ENCODE measurements at places on chromosomes 1 and 21. TPM values are rescaled to one million over a fixed set of nuclear protein-coding genes. Genes with fewer than 3 reads are reported as not detected.
A peak's percentile ranks its signal among the peaks of the same experiment; 100 is the strongest.

The CFAP107 gene
- not detected for total RNA-seq

GRCh38 chr1:12712076-12712475 is 3.8 kb upstream of the AADACL3 start:
- no peaks in the 10 kb centered on the region for H3K36me3 ChIP-seq
- H3K27ac ChIP-seq, result no peak overlapping the region
- peaks cover 2% of the 10 kb centered on the region for H3K4me1 ChIP-seq

DNA sequence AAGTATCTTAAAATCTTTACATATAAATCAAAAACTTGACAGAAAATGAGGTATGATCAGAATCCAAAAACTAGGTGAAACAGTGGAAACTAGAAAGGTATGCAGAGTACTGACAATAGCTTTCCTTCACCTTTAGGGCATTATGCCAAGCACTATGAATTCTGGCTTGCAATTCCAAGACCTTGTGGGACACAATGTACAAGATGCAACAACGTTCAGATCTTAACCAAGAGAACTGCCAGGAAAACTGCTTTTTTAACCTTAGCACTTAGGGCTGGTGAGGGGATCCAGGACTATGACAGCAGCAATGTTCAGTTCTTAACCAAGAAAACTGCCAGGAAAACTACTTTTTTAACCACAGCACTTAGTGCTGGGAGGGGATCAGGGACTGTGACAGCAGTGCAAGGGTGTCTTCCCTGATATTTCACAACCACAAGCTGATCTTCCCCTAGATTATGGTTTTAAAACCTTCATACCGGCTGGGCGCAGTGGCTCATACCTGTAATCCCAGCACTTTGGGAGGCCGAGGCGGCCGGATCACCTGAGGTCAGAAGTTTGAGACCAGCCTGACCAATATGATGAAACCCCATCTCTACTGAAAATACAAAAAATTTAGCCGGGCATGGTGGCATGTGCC is 22.3 kb downstream of the FOXJ3 start:
- H3K27ac ChIP-seq, result no peak overlapping the region
- H3K4me3 ChIP-seq, result no peak overlapping the region
- H3K27me3 ChIP-seq, result no peaks in the 10 kb centered on the region
- no peak for DNase-seq
- H3K36me3 ChIP-seq, result no peaks in the 10 kb centered on the region

The SPRR1A gene
- not detected for total RNA-seq

GRCh38 chr1:67969446-67969845 is 81.0 kb downstream of the DIRAS3 start:
- H3K4me3 ChIP-seq, result no peak overlapping the region
- no peak overlapping the region for H3K27ac ChIP-seq
- no peaks in the 10 kb centered on the region for H3K36me3 ChIP-seq

The KCNJ10 gene
- not detected for total RNA-seq

- DNase-seq, result no peak
- H3K27ac ChIP-seq, result no peak overlapping the region
- peaks cover 12% of the 10 kb centered on the region for H3K4me1 ChIP-seq
- H3K4me3 ChIP-seq, result no peak overlapping the region
- H3K36me3 ChIP-seq, result no peaks in the 10 kb centered on the region
Measured at GRCh38 chr1:33903210-33903589, 39.3 kb downstream of the HMGB4 start.

- H3K27me3 ChIP-seq, result no peaks in the 10 kb centered on the region
- no peak overlapping the region for H3K4me3 ChIP-seq
- H3K27ac ChIP-seq, result no peak overlapping the region
Measured at GRCh38 chr1:41927118-41927517, 8.4 kb upstream of the HIVEP3 start.

DNA sequence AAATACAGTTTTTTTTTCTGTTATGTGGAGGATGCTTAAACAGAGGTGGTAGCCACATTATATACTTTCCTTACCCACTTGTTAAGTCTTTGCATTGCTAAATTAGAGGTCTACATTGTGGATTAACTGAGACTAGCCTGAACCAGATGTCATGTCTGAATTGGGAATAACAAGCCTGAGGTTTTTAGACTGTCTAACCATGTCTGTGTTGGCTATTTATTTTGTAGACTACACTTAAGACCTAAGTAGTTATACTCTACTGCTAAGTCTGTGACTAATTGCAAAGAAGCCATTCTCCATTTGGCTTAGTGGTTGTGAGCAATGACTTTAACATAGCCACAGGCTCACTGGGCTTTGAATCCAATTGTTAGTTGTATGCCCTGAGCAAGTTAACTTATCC is 45.4 kb downstream of the CDC14A start:
- no peak for DNase-seq
- peaks cover 4% of the 10 kb centered on the region for H3K36me3 ChIP-seq
- no peak overlapping the region for H3K4me3 ChIP-seq
- no peaks in the 10 kb centered on the region for H3K27me3 ChIP-seq
- H3K4me1 ChIP-seq, result peaks cover 9% of the 10 kb centered on the region

DNA sequence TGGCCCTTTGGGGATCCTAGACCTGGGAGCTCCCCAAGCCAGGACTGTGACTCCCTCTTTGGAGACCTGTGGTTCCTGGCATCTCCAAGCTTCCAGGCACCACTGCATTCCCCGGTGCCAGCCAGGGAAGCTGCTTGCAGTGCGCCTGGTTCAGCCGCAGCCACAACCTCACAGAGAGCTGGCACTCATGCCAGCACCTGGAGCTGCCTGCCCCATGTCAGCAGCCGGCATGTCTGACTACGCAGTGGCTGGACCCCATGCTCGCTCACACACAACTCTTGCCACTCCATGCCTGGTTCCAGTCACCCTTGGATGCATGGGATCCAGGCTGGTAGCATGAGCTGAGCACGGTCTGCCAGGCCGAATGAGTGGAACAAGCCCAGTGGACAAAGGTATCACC is 426.6 kb downstream of the LRRIQ3 start:
- H3K27ac ChIP-seq, result no peak overlapping the region
- H3K4me1 ChIP-seq, result no peaks in the 10 kb centered on the region
- no peaks in the 10 kb centered on the region for H3K27me3 ChIP-seq
- no peak overlapping the region for H3K4me3 ChIP-seq

DNA sequence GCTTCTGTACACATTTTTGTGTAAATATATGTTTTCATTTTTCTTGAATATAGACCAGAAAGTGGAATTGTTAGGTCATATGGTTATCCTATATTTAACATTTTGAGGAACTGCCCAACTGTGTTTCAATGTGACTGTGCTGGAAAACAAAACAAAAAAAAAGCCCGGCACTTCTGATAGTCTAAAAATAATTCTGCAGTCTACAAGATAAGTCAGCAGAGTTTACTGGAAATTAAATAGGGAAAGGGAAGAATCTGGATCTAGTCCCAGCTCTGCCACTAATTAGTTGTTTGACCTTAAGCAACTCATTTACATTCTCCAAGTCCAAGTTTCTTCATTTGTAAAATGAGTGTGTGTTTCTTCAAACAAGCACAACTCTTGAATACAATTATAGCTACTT is 869.1 kb upstream of the B3GALT2 start:
- no peaks in the 10 kb centered on the region for H3K4me1 ChIP-seq
- H3K27me3 ChIP-seq, result no peaks in the 10 kb centered on the region
- H3K27ac ChIP-seq, result no peak overlapping the region
- DNase-seq, result no peak
- no peaks in the 10 kb centered on the region for H3K36me3 ChIP-seq

GRCh38 chr1:24051206-24051945 is 60.6 kb downstream of the MYOM3 start:
- H3K4me1 ChIP-seq, result no peaks in the 10 kb centered on the region
- H3K27me3 ChIP-seq, result no peaks in the 10 kb centered on the region

- no peak overlapping the region for H3K27ac ChIP-seq
- H3K36me3 ChIP-seq, result no peaks in the 10 kb centered on the region
- no peaks in the 10 kb centered on the region for H3K4me1 ChIP-seq
Measured at GRCh38 chr1:234845836-234846235, 235.9 kb upstream of the IRF2BP2 start.

The CHRM3 gene
- 4.5 TPM for total RNA-seq

DNA sequence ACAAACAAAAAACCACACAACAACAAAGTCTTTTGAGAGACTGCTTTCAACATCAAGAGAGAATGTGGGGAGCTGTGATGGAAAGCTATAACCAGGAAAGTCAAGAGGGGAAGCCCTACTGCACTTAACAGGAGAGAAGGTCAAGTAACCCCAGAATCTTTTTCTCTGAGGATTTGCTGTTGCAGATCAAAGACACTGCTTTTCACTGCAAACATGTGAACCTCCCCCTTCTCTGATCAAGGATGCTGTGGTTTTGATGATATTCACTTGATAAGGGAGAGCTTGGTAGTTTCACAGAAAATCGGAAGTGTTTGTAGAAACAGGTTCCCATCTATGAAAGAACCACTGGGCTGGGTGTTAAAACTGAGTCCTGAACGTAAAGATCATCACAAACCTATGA is 4.8 kb downstream of the ETV3 start:
- no peaks in the 10 kb centered on the region for H3K36me3 ChIP-seq
- DNase-seq, result no peak
- no peaks in the 10 kb centered on the region for H3K27me3 ChIP-seq
- no peak overlapping the region for H3K27ac ChIP-seq
- no peak overlapping the region for H3K4me3 ChIP-seq

The GSTM5 gene
- total RNA-seq, result not detected

DNA sequence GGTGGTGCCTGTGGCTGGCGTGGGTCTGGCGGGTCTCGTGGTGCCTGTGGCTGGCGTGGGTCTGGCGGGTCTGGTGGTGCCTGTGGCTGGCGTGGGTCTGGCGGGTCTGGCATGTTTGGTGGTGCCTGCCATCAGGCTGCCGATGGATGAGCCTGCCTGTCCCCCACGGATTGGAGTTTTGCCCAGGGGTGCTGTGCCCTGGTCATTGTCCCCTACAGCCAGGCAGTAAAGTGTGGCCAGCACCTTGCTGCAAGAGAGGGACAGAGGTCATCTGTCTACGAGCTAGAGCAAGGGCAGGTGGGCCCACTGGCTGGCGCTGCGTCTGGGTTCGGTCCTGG is 41.8 kb downstream of the SKI start:
- no peak for DNase-seq
- H3K4me1 ChIP-seq, result peaks cover 36% of the 10 kb centered on the region
- H3K4me3 ChIP-seq, result no peak overlapping the region
- H3K27ac ChIP-seq, result no peak overlapping the region
- no peaks in the 10 kb centered on the region for H3K27me3 ChIP-seq

The LHX4 gene
- 0.06 TPM for total RNA-seq

- H3K27me3 ChIP-seq, result no peaks in the 10 kb centered on the region
- H3K36me3 ChIP-seq, result no peaks in the 10 kb centered on the region
- peak; percentile 84 for DNase-seq
- H3K27ac ChIP-seq, result no peak overlapping the region
- peak overlapping the region; percentile 6 for H3K4me3 ChIP-seq
Measured at GRCh38 chr1:54273092-54273794, 73.3 kb downstream of the MRPL37 start.

DNA sequence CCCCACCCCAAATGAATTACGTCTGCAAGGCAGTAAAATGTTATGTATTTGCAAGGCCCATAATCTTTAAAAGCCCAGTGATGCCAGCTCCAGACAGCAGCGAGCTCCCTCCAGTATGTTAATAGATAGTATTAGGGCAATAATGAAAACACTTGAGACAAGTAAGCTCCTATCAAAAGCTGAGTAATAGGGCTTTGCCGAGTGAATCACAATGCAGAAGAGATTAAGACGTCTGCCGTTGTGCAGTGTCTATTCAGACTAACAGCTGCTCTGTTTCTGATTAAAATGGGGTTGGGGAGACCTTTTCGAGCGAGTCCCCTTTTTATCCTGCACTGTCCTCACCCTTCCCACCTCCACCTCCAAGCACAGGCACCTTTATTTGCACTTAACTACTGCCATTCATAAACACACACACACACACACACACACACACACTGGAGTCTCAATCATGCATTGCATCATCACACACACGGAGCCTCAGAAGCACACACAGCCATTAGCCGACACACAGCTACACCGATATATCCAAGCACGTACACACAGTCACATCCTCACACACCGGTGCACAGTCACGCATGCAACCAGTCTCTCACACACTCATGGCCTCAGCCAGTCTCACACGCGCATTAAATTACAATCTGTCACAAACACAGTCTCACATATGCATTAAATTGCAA is 46.0 kb upstream of the FOXO6 start:
- H3K27ac ChIP-seq, result no peak overlapping the region
- no peaks in the 10 kb centered on the region for H3K27me3 ChIP-seq
- no peaks in the 10 kb centered on the region for H3K36me3 ChIP-seq
- DNase-seq, result peak; percentile 57

DNA sequence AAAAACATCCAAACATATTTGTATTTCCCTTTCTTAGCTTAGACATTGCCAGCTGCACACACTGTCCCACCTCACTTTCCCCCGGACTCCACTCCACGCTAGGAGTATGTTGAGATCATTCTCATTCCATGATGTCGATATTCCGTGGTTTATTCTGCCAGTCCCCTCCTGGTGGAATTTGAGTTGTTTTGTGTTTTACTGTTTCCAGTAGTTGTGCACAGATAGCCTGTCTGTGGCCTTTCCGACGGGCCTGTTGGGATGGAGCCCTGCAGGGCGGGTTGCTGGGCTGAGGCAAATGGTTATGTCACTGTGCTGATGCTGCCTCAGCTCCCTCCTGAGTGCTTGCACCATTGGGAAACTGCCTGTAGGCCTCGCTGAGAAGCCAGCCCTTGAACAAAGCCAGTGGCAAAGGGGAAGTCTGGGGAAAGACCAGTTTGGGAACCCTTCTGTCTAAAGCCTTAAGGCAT is 12.8 kb downstream of the TRAPPC10 start:
- no peaks in the 10 kb centered on the region for H3K36me3 ChIP-seq
- DNase-seq, result peak; percentile 31
- no peak overlapping the region for H3K27ac ChIP-seq
- no peak overlapping the region for H3K4me3 ChIP-seq
- peaks cover 26% of the 10 kb centered on the region for H3K4me1 ChIP-seq

- no peak overlapping the region for H3K4me3 ChIP-seq
- H3K27ac ChIP-seq, result no peak overlapping the region
- peaks cover 9% of the 10 kb centered on the region for H3K4me1 ChIP-seq
- H3K27me3 ChIP-seq, result no peaks in the 10 kb centered on the region
- no peaks in the 10 kb centered on the region for H3K36me3 ChIP-seq
- no peak for DNase-seq
Measured at GRCh38 chr1:154752273-154753030, 117.6 kb downstream of the KCNN3 start.
